ENCODE measurements at places on chromosomes 1 and 21.

- no peaks in the 10 kb centered on the region for H3K36me3 ChIP-seq
- no peak overlapping the region for H3K4me3 ChIP-seq
- peak; percentile 66 for DNase-seq
- H3K27me3 ChIP-seq = no peaks in the 10 kb centered on the region
These were observed 103.3 kb downstream of the RABGAP1L start for GRCh38 chr1:174262349-174263241.

- DNase-seq = peak; percentile 28
- H3K27me3 ChIP-seq = no peaks in the 10 kb centered on the region
- no peak overlapping the region for H3K4me3 ChIP-seq
- H3K27ac ChIP-seq = no peak overlapping the region
- H3K4me1 ChIP-seq = peaks cover 31% of the 10 kb centered on the region
These were observed 19.7 kb downstream of the PPFIA4 start for GRCh38 chr1:203045821-203046594.

DNA sequence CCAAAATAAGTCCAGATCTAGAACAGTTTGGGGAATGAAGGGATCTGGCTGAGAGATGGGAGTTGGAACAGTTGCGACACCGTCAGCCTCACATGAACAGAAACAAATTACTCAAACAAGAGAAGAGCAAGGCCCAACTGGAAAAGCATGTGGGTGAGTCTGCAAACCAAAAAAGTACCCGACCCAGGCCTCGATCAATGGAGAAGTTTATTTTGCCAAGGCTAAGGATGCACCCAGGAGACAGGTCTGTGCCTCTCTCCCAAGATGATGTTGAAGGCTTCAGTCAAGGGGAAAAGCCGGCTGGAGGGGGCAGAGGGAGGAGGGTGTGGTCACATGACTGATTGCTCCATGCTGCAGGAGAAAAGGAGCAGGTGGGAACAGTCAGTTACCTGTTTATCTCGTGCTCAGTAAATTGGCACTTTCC, 42.3 kb downstream of the KRTAP10-1 start:
- no peaks in the 10 kb centered on the region for H3K36me3 ChIP-seq
- H3K4me3 ChIP-seq = no peak overlapping the region
- peak; percentile 20 for DNase-seq

- H3K4me1 ChIP-seq = no peaks in the 10 kb centered on the region
- H3K4me3 ChIP-seq = no peak overlapping the region
- no peaks in the 10 kb centered on the region for H3K27me3 ChIP-seq
- no peaks in the 10 kb centered on the region for H3K36me3 ChIP-seq
- H3K27ac ChIP-seq = no peak overlapping the region
These were observed 1105.0 kb downstream of the PLA2G4A start for GRCh38 chr1:187933562-187934419.

DNA sequence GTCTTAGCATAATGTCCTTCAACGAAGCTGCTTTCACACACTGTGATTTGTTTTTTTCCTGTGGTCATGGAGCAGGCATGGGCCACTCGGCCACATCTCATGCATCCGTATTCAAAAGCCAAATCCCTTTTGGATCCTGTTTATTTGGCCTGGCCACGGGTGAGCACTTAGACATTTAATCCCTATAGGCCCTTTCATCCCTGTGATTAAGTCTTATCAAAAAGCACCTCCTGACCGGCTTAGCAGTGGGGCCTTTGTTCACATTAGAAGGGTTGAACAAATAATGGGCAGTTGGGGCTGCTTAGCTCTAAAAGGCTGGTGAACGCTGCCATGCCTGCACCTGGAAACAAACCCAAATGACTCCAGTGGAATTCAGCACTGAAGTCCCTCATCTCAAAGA, 2.0 kb downstream of the KCNE2 start:
- H3K4me1 ChIP-seq = peaks cover 5% of the 10 kb centered on the region
- no peak for DNase-seq
- no peaks in the 10 kb centered on the region for H3K27me3 ChIP-seq
- H3K27ac ChIP-seq = no peak overlapping the region
- no peak overlapping the region for H3K4me3 ChIP-seq

GRCh38 chr1:41638086-41639024, 153.9 kb upstream of the EDN2 start:
- H3K27me3 ChIP-seq = no peaks in the 10 kb centered on the region
- peaks cover 26% of the 10 kb centered on the region for H3K4me1 ChIP-seq
- H3K4me3 ChIP-seq = no peak overlapping the region
- no peaks in the 10 kb centered on the region for H3K36me3 ChIP-seq
- DNase-seq = no peak

GRCh38 chr1:2833454-2834145, 32.1 kb upstream of the TTC34 start:
- H3K27me3 ChIP-seq = no peaks in the 10 kb centered on the region
- no peak for DNase-seq
- no peaks in the 10 kb centered on the region for H3K36me3 ChIP-seq
- H3K4me1 ChIP-seq = no peaks in the 10 kb centered on the region

DNA sequence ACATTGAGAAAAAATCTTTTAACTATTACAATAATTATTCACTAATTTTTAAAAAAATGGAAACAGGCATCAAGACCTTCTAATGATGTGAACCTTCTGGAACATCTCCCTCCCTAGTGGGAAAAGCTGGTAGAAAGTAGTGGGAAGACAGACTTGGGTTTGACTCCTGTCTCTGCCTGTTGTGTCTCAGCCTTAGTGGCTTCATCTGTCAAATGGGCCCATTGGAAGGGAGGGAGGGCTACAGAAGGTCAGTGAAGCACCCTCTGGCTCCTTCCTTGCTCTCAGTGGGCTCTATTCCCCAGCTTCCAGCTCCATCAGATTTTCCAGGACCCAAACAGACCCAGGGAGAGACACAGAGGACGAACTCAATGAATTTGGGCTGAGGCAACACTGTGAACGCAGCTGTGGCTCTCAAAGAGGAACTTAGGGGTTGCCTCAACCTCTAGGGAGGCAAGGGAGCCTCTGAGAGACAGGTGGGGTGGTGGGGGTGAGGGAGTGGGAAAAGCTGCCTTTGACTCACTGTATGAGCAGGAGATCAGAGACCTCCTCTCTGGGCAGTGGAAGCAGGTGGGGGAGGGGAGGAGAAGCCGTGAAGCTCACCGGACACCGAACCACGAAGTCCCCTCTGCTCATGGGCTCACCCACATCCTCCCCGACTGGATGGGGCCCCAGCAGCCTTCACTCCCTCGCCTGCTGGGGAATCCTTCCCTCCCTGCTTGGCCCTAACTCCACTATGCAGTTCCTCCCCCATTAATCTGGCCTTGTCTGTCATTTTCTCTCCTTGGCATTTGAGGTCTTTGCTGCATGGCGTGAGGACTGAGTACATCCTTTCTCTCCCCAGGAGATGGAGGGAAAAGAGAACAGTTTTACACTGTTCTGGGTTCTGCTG, 4.5 kb downstream of the CNR2 start:
- H3K4me3 ChIP-seq = no peak overlapping the region
- no peaks in the 10 kb centered on the region for H3K27me3 ChIP-seq
- no peaks in the 10 kb centered on the region for H3K36me3 ChIP-seq
- no peaks in the 10 kb centered on the region for H3K4me1 ChIP-seq
- no peak for DNase-seq
- H3K27ac ChIP-seq = no peak overlapping the region

GRCh38 chr1:223421025-223421424, 27.8 kb downstream of the CCDC185 start:
- H3K27ac ChIP-seq = no peak overlapping the region
- peaks cover 26% of the 10 kb centered on the region for H3K4me1 ChIP-seq
- H3K27me3 ChIP-seq = no peaks in the 10 kb centered on the region
- no peak for DNase-seq
- no peak overlapping the region for H3K4me3 ChIP-seq
- no peaks in the 10 kb centered on the region for H3K36me3 ChIP-seq

- H3K4me3 ChIP-seq = no peak overlapping the region
- no peaks in the 10 kb centered on the region for H3K4me1 ChIP-seq
- no peaks in the 10 kb centered on the region for H3K27me3 ChIP-seq
- no peaks in the 10 kb centered on the region for H3K36me3 ChIP-seq
- H3K27ac ChIP-seq = no peak overlapping the region
These were observed 1481.7 kb downstream of the AMY1C start for GRCh38 chr1:105231378-105231777.

- no peak overlapping the region for H3K4me3 ChIP-seq
- H3K27me3 ChIP-seq = no peaks in the 10 kb centered on the region
- DNase-seq = no peak
- H3K4me1 ChIP-seq = no peaks in the 10 kb centered on the region
- H3K36me3 ChIP-seq = no peaks in the 10 kb centered on the region
These were observed 157.9 kb upstream of the CHRM3 start for GRCh38 chr1:239228451-239228850.

- H3K4me1 ChIP-seq = peaks cover 16% of the 10 kb centered on the region
- no peak overlapping the region for H3K27ac ChIP-seq
- peak; percentile 52 for DNase-seq
These were observed 30.8 kb downstream of the IER5 start for GRCh38 chr1:181119093-181119989.

Measured in GM23248 (cell line).